ENCODE measurements at places on chromosomes 4 and X. TPM values are rescaled to one million over a fixed set of nuclear protein-coding genes. Genes with fewer than 3 reads are reported as not detected.

Gene IL21
- not detected for total RNA-seq

Gene IL1RAPL1
- 1.9 TPM for total RNA-seq

Gene S100G
- not detected for total RNA-seq

Gene MUC7
- not detected for total RNA-seq

Gene MAGED4
- total RNA-seq: 10.5 TPM

Gene DRD5
- total RNA-seq: not detected

Gene ZNF157
- not detected for total RNA-seq

Gene SMIM10
- 0.63 TPM for total RNA-seq

Gene TMPRSS11E
- total RNA-seq: not detected

Gene PLA2G12A
- 39.2 TPM for total RNA-seq

Gene EPGN
- total RNA-seq: 0.09 TPM

Gene FOXR2
- not detected for total RNA-seq

Gene OTOP1
- not detected for total RNA-seq

Gene ERAS
- not detected for total RNA-seq

Gene PARM1
- 0.47 TPM for total RNA-seq

Gene MSX1
- total RNA-seq: 3.5 TPM

Gene TRPC5OS
- not detected for total RNA-seq

Gene TKTL2
- total RNA-seq: not detected

Gene SERPINA7
- total RNA-seq: not detected

Gene XAGE1A
- total RNA-seq: not detected

Gene FGF2
- total RNA-seq: 36.0 TPM

Gene TMEM31
- not detected for total RNA-seq

Gene DRP2
- 0.47 TPM for total RNA-seq

Gene CCNB3
- 0.27 TPM for total RNA-seq

Gene MCF2
- total RNA-seq: not detected

Gene CHRDL1
- total RNA-seq: not detected

Gene GPM6B
- total RNA-seq: 2.4 TPM

Gene PASD1
- not detected for total RNA-seq

Gene HS3ST1
- total RNA-seq: 0.56 TPM

Gene PTPN13
- 1.9 TPM for total RNA-seq

Gene ITIH6
- not detected for total RNA-seq

Gene SNCA
- total RNA-seq: 56.8 TPM

All from endothelial cell of coronary artery (primary cell).